ENCODE measurements at places on chromosomes 13 and 19.

DNA sequence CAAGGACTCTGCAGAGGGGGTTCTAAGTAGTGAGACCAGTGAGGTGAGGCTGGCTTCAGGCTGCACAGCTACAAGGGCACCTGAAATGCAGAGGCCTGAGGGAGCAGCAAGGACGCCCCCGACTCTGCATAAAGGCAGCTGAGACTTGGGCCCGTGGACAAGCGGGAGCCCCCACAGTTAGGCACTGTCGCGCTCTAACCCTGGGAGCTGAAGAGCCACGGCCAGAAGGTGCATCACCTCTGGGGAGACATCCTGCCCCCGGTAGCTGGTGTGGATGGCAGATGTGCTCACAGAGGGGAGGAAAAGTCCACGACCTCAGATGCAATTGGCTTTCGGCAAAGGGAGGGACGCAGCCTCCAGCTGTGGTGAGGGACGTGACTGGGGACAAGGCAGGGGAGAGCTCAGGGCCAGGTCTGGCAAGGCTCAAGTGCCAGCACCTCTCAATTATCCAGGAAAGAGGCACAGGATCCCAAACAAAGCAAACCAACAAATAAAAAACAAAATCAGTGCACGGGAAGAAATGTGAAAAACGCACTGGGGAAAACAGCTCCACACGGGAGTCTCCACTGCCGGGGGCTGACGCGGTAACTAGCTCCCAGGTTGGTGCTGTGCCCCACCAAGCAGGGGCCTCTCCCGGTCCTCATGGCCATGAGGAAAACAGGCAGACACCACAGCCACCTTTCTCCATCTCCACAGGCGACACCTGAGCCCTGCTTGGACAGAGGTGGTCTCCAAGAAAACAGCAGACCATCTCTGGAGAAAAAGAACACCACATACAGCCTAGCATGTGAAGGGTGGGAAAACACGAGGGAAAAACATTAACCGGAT, 23.0 kb upstream of the PLPP2 start:
- DNase-seq, result no peak

DNA sequence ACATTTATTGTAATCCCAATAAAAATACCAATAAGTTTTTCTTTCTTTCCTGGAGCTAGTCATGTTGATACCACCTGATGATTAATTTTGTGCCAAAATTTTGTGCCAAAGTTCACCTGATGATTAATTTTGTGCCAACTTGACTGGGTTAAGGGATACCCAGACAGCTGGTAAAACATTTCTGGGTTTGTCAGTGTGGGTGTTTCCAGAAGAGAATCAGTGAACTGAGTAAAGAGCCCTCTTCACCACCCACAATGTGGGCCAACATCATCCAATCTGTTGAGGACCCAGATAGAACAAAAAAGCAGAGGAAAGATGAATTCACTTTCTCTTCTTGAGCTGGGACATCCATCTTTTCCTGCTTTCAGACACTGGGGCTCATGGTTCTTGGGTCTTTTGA, 292.9 kb downstream of the LMO7 start:
- no peak for DNase-seq

DNA sequence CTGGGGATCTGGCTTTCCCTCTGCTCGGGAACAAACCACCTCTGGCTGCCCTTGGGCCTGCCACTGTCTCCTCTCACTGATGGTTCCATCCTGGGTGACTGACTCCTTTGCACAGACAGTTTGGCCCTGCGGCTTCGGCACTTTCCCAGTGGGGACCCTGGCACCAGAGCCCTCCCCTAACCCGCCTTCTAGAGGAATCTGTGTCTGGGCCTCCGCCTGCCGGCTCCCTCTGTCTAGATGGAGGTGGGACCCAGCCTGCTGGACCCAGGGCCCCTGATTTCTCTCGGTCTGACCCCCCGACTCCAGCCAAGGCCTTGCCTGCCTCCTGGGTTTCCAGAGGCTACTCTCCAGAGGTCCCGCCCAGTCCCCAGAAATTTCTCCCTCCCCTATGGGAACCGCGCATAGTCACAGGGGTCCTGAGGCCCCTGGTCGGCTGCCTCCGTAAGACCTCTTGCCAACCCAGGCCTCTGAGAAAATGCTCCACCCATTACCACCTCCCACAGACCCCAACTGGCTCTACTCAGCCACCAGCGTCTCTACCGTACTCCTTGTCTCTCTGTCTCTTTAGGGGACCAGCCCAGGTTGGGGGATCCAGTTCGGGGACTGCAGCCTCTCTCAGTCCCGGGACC, 2.7 kb downstream of the CCDC106 start:
- DNase-seq, result no peak

- DNase-seq, result no peak
Observed at GRCh38 chr19:31818798-31819105, 469.5 kb upstream of the TSHZ3 start.

DNA sequence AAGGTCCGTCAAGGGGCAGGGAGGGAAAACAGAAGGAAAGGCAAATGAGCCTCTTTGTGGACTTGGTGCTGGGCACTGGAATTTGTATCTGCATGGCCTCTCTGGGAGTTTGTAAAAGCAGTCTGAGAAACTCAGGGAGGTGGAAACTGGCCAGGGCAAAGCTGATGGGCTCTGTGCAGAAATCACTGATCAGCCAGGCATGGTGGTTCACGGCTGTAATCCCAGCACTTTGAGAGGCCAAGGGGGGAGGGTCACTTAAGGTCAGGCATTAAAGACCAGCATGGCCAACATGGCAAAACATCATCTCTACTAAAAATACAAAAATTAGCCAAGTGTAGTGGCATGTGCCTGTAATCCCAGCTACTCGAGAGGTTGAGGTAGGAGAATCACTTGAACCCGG, 369.9 kb upstream of the ZNF507 start:
- no peak for DNase-seq

- DNase-seq, result no peak
Observed at GRCh38 chr13:28872427-28873176, 52.5 kb downstream of the MTUS2 start.

DNA sequence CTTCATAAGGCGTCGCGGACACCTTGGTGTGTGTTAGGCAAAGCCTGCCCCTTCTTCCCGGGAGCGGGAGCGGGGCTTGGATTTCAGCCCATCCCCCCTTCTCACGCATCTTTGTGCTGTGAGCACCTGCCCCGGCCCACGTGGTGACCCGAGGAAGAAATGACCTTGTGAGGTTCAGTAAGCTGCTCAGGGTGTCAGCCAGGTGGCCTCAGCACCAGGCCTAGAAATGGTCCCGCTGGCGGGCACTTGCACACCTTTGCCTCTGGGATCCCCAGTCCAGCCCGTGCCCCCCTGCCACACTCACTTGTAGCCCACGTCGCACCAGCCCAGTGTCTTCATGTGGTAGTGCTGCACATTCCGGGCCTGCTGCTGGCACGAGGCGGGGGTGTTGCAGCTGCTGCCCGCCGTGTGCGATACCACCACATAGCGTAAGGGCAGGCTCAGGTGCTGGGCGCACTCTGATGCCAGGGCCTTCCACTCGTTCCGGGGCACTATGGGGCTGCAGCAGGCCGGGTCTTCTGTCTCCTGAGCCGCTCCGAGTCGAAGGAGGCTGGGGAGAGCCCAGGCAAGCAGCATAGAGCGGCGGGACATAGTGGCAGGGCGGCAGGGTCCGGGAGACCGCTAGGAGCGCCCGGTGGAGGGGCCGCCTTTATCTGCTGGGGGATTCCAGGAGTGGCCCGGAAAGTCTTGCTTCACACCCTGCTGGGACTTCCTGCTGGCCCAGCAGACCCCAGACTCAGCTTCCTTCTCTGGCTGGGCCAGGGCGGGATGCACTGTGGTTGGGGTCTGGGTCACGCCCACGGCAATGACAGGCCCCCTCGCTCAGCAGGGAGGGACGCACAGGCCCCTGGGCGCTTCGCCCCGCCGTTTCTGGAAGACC, at the start of gene PGLYRP1:
Gene PGLYRP1, minus strand, starts transcription at position 623 of the 880 bp plus-strand sequence. Its CDS starts 32 bp downstream, at position 591.
- no peak for DNase-seq

DNA sequence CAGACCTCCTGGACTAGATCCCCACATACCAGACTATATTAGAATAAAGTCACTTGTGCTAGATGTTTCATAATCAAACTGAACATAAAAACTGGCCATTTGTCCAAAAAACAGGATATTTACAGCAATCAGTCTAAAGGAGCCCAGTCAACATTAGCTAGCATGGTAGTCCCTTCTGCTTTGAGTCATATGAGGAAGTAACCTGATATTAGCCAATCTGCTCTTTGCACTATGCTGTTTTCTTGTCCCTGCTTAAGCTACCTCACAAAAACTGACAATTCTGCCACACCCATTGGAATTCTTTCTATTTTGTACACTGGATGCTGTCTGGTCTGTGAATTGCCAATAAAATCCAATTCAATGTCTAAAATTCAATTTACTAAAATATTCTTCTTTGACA, 1824.2 kb downstream of the OLFM4 start:
- no peak for DNase-seq

DNA sequence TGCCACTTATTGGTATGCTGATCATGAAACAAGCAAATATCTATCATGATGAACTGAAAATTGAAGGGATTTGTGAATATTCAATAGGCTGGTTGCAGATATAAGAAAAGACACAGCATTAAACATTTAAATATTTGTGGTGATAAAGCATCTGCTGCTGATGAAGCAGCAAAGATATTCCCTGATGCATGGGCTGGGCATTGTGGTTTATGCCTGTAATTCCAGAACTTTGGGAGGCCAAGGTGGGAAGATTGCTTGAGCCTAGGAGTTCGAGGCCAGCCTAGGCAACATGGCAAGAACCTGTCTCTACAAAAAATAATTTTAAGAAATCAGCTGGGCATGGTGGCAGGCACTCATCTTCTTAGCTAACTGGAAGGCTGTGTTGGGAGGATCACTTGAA, 54.5 kb downstream of the GPR180 start:
- DNase-seq, result no peak

- DNase-seq, result no peak
Observed at GRCh38 chr19:51417810-51418157, 342 bp upstream of the SIGLEC10 start.

All from left cardiac atrium (tissue), 4 donors.